ENCODE measurements at places on chromosomes 4 and X.

GRCh38 chr4:145736241-145736831, 56.4 kb downstream of the C4orf51 start:
- no peak for DNase-seq

DNA sequence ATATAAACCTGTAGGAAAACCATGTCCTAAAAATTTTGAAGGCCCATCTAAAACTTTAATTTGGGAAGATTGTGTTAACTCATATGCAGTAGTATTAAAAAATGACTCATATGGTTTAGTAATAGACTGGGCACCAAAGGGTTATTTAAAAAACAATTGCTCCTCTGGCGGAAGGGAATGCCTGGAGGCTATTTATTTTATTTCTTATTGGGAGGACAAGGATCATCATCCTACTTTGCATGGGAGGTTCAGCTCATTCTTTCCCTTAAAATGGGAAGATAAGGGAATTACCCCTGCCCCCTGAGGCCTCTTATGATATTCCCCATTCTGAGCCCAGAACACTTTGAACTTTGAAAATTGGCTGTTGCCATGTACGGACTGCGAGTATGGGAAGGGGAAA, 29.7 kb upstream of the MGST2 start:
- DNase-seq, result no peak

- no peak for DNase-seq
These were observed 165.2 kb upstream of the SLC7A11 start for GRCh38 chr4:138407329-138407728.

DNA sequence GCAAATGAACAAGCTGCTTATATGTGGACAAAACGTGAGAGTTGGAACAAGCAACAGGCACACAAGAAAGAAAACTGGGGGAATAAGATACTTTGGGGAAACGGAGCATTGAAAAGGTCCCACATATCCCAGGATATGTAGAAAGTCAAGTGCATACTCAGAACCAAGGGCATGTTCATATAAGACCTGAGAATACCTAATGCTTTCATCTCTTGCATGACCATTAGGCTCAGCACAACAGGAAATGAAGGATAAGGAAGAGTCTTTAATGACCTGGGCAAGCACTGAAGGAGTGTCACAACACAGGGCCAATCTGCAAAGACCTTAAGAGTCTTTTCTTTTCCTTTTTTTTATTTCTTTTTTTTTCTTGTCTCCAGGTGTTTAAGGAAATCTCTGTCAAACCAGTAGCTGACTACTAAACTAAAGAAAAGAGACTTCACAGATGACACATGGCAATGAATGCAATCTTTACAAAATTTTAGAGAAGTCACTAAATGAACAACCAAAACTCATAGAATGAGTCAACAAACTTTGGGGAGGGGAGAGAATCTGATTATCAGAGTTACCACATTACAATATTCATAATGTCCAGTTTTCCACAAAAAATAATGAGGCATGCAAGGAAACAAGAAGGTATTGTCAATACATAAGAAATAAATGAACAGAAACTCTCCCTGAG, 67.9 kb upstream of the STK26 start:
- DNase-seq, result no peak

- no peak for DNase-seq
These were observed 7.7 kb downstream of the CCNQ start for GRCh38 chrX:153590961-153591956.
